ENCODE measurements at places on chromosomes 11 and 22. TPM values are rescaled to one million over a fixed set of nuclear protein-coding genes. Genes with fewer than 3 reads are reported as not detected.

- DNase-seq: no peak
These were observed 875.3 kb downstream of the NTM start for GRCh38 chr11:132245403-132246385.

DNA sequence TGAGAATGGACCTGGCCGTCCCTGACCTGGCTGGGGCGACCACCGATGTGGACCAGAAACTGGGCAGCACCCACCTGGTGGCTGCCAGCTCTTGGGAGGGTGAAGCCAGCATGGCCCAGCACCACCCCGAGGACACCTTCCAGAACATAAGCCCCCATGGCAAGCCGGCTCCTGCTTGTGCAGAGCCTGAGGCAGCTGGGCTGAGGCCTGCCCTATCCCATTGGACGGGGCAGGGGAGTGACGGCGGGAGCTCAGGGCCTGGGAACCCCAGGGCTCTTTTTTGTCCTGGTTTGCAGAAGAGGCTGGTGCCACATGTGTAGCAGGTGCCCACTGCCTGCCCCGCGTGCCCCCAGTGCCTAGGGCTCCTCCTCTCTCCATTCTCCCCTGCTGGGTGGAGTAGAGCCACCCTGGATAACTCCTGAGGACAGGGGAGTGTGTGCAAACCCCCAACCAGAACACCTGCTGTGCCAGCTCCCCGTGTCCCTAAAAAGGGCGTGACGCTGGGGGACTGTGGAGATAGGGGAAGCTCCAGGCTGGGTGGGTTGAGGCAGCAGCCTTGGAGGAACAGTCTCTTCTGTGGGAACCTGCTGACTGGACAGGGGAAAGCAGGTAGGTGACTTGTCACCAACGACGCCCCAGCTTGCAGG is 11.9 kb downstream of the DUSP8 start:
- no peak for DNase-seq

DNA sequence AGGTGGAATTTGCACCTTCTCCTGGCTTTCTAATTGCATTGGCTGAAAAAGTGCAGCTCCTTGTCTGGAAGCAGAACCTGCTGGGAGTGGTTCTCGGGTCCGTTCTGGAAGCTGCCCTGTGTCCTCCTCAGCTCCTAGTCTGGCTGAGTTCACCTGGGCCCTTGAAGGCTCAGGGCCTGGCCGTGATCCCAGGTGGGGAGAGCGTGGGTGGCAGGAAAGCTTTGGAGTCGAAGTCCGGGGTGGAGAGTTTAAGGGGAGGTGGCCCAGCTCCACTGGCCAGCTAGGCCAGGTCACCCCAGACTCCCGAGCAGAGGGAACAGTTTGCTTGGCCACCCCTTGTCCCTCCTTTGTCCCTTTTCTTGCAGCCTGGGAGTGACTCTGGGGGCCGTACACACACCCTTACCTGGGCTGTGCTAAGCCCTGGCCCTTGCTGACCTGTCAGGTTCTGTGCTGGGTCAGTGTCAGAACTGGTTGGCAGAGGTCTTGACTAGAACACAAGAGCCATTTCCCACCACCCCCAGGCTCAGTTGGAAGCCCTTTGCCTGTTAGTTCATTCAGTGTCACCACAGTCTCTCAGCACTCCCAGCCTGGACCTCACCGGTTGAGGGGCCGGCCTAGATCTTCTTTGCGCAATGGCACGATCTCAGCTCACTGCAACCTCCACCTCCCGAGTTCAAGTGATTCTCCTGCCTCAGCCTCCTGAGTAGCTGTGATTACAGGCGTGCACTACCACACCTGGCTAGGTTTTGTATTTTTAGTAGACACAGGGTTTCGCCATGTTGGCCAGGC is 37.3 kb downstream of the LRP5 start:
- DNase-seq: no peak

DNA sequence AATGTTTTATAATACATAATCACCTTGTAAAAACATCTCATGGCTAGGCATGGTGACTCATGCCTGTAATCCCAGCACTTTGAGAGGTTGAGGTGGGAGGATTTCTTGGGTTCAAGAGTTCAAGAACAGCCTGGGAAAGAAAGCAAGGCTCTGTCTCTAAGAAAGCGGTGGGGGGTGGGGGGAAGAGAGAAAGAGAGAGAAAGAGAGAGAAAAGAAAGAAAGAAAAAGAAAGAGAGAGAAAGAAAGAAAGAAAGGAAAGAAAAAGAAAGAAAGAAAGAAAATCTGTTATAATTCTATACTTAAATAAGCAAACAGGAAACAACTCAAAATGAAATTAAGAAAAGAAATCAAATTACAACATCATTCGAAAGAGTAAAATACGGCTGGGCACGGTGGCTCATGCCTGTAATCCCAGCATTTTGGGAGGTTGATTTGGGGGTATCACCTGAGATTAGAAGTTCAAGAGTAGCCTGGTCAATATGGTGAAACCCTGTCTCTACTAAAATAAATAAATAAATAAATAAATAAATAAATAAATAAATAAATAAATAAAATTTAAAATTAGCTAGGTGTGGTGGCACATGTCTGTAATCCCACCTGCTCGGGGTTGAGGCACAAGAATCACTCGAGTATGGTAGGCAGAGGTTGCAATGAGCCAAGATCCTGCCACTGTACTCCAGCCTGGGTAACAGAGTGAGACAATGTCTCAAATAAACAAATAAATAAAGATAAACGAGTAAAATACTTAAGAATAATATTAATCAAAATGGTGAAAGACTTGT is 65.4 kb downstream of the ZNF280B start:
- no peak for DNase-seq

DNA sequence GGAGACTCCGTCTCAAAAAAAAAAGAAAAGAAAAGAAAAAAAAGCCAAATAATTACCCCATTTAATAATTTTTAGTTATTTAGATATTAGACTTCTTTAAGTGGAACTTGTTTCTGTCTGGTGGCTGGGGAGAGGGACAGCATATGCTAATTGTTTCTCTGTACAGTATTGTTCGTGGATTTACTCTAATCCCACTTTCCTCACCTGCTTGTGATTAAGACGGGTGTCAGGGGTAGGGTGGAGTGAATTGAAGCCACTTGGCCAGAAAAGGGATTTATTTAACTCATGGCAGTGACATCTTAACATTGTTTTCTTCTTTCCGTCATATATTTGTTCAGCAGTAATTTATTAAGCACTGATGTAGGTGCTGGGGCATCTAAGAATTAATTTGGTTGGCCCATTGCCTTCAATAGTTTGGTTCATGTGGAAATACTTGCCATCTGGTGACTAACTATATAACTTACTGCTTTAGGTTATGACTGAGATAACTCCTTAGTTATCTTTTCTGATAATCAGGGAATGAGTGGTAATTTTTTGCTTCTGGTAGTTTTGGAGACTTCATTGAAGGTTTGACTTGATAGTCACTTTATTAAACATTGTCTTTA is 4.6 kb downstream of the TNRC6B start:
- no peak for DNase-seq

- DNase-seq: peak; percentile 63
These were observed 14.8 kb upstream of the RPS3 start for GRCh38 chr11:75384438-75385080.

GRCh38 chr11:44506375-44507016 is 59.0 kb upstream of the CD82 start:
- no peak for DNase-seq

GRCh38 chr22:43839781-43840180 is 22.5 kb downstream of the SULT4A1 start:
- DNase-seq: no peak

- DNase-seq: no peak
These were observed 26.7 kb downstream of the CD44 start for GRCh38 chr11:35165423-35166368.

- no peak for DNase-seq
These were observed 14.8 kb downstream of the GAB2 start for GRCh38 chr11:78402847-78403246.

GRCh38 chr11:95671768-95672167 is 117.8 kb downstream of the FAM76B start:
- no peak for DNase-seq

DNA sequence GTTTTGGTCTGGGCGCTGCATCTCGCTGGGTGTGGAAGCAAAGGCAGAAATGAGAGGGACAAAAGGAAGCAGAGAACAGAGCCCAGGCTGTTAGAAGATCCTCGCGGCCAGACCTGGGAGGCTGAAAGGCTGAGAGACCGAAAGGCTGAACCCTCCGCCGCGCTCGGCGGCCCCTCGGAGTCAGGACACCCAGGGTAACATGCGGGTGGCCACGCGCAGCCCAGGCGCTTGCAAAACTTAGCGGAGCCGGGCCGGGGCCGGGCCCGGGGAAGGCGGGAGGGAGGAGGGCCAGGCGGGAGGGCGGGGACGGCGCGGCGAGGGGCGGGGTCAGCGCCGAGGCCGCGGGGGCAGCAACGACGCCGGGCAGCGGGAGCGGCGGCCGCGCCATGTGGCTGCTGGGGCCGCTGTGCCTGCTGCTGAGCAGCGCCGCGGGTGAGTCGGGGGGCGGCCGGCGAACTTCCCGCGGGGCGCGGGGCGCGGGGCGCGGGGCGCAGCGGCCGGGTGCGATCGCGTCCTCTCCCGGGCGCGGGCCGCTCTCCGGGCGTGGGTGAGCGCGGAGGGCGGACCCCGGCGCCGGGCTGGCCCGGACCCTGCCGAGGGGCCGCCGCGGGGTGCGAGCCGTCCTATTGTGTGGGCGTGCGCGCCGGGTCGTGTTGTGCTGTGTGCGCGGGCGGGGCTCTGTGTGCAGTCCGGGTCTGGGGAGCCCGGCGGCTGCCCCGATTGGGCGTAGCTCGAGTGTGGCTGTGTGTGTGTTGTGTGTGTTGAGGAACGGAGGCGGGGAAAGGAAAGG is at the start of gene LDLRAD3:
LDLRAD3 (plus strand) TSS at position 350 of the 790 bp plus-strand sequence; CDS start at position 387, 37 bp downstream.
- DNase-seq: peak; percentile 38

DNA sequence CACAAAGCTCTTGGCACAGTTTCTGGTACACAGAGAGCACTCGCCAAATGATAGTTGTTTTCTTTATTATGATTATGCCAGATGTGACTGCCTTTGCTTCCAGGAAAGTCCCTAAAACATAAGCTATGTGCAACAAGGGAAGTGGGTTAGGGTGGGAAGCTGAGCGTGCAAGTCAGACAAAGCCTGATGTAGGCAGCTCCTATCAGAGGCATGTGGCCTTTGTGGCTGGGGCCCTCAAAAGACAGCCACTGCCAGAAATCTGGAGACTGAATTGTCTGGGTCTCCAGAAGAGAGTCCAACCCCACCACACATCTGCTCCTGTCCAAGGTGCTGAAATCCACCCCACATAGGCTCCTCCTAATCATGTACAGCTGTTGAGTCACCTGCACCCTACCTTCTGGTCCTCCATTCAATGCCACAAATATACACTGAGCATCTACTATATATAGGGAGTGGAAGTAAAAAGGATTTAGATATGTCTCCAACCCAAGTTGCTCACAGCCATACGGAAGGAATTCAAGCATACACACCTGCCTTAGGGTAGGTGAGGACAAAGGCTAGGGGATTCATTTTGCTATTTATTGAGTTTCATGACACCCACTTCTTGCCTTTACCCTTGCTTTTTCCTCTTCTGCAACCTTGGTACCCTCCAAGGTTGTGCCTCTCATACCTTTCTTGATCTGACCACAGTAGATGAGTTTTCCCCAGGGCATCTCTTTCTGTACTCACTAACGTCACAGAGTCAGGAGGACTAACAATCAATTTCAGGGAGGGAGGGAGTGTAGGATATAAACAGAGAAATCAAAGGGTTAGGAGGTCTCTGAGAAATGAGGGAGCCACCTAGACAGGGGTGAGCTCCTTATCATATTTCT is 12.4 kb downstream of the SEC14L3 start:
- peak; percentile 13 for DNase-seq

The ZNF70 gene
- 3.0 TPM for total RNA-seq

The CARD10 gene
- total RNA-seq: 4.7 TPM

The SPTY2D1 gene
- total RNA-seq: 10.4 TPM

The SAA2 gene
- not detected for total RNA-seq

The TIMP3 gene
- 0.38 TPM for total RNA-seq

The SNAP29 gene
- total RNA-seq: 9.0 TPM

The MMP1 gene
- 23.3 TPM for total RNA-seq

The SLC22A12 gene
- total RNA-seq: not detected

The TUBGCP6 gene
- total RNA-seq: 10.7 TPM

The OR56A1 gene
- total RNA-seq: not detected

Measured in NCI-H460 (cell line).